ENCODE measurements at places on chromosomes 6 and 20.

GRCh38 chr20:52473186-52473585, 281.6 kb upstream of the ZFP64 start:
- no peak for DNase-seq

- DNase-seq: no peak
These were observed 1296.6 kb downstream of the EPHA7 start for GRCh38 chr6:92122746-92123145.

DNA sequence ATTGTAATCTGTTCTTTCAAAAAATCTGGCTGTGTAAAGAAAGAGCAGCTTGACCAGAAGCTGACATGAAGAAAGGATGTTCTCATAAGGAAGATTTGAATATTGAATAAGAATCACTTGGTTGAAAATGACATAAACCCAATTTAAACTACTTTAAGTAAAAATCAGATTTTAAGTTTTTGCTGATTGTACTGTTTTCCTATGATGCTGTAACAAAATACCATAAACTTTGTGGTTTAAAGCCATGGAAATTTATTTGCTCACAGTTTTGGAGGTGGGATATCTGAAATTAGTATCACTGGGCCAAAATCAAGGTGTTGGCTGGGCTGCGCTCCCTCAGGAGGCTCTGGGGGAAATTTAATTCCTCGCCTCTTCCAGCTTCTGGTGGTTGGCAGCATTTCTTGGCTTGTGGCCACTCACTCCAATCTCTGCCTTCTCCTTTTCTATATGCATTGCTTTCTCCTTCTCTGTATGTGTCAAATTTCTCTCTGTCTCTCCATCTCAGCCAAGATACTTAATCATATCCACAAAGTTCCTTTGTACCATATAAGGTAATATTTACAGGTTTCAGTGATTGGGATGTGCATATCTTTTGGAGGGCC, 141.2 kb upstream of the ZFP64 start:
- no peak for DNase-seq

DNA sequence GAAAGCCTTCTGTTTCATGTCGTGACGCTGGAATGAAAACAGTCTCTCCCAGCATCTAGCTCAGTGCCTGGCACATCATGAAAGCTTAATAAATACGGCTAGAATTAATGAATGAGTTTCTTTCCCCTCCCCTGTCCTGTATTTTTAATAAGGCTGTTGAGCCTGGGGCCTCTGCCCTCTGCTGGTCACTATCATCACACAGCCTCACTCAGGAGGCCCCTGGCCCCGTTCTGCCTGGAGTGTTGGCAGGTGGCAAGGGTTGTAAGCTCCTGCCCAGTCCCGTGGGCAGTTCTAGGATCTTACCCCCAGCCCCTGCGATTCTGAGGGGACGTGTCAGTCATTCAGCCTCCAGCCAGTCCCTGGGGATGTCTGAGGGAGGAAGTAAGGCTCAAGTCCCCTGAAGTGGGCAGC, 41.4 kb downstream of the PHACTR3 start:
- DNase-seq: no peak

DNA sequence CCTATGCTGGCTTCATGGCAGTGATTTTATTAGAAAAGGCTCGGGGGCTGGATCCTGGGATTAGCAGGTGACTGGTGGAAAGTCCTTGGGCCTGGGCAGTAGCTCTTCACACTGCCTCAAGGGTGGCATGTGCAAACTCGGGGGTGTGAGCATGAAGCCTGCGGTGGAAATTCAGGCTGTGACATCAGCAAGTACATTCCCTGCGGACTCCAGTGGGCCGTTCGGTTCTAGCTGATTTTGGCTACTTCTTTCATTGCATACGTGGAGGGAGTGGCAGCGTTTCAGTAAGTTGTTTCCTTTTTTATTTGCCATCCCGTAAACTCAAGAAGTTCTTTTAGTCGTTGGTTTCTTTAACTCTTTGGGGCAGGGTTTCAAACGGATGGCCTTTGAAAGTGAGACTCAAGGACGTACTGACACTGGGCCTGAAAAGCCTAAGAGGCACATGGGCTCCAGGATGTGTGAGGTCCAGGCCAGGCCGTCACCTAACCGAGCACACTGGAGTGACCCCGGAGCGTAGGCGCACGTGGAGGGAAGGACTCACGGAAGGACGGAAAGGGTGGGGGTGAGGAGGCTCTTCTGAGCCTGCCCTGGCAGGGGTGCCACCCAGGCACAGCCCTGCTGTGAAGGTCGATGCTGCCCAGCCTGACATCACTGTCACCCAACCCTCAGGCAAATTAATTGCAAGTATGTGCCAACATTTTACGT, 104.0 kb upstream of the FRMD1 start:
- no peak for DNase-seq

DNA sequence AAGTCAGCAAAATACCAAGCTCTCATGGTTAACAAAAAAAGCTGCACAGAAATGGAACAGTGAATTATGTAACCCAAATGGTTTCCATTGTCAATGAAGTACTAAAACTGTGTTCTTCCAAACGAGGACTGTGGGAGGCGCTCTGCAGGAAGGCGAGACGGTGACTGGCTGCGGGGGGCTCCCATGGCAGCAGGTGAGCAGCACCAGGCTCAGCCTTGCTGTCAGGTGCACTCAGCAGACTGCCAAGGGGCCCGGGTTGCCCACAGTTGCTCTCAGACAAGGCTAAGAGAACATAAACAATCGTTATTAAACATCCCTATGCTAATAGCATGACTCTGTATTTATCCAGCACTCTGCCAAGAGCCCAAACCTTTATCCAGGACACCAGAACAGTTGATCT, 630.3 kb upstream of the ARID1B start:
- DNase-seq: no peak

- DNase-seq: no peak
These were observed 850.9 kb downstream of the TFAP2A start for GRCh38 chr6:9564021-9564420.

GRCh38 chr20:21273755-21274386, 29.3 kb upstream of the XRN2 start:
- no peak for DNase-seq

DNA sequence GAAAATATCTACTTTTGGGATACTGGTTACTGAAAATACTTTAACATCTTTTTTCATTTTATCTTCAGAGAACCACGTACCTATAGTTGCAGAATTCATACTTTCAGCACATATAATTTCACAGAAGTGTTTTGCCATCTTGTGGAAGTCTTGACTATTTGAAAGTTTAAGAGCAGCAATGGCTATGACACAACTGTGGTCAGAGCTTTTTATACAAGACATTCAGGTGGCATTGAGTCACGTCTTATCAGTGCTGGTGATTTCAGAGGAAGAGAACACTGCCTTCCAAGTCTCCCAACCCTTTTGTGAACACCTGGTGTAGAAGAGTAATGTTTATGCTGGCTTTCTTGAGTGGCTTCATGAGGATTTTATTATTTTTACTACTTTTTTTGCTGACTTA, 171.6 kb downstream of the ARID1B start:
- DNase-seq: no peak

GRCh38 chr6:105078386-105078708, 101.5 kb downstream of the POPDC3 start:
- DNase-seq: no peak

DNA sequence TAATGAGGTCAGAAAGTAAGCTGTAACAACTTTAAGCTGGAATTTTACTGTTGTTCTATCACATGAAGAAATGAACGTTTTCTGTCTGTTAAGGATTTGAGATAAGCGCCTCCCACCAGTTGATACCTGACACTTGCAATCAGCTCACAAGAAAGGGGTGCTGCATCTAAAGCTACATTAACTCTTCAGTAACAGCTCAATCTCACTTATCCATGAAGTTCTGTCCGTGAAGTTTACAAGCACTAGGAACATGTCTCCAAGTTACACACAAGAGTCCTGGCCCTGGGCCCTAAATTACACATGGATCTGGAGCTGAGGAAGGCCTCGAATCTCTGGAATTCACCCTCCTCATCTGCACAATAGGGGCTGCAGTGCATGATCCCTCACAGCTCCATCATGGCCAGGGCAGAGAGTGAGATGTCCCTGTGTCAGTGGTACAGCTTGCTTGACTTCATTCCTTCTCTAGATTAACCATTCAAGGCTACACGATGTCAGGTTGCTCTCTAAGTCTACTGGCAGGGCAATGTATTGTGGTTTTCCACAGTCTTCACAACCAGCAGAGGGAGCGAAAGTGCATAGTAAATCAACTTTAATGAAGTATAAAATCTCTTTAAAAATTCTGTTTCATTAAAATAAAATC, 182.4 kb upstream of the MCHR2 start:
- no peak for DNase-seq

- DNase-seq: no peak
These were observed 59.7 kb downstream of the B4GALT5 start for GRCh38 chr20:49653925-49654434.

GRCh38 chr20:38109591-38110524, 55.2 kb downstream of the TGM2 start:
- peak; percentile 87 for DNase-seq

- no peak for DNase-seq
These were observed 174.4 kb upstream of the EXOC2 start for GRCh38 chr6:867378-867777.

DNA sequence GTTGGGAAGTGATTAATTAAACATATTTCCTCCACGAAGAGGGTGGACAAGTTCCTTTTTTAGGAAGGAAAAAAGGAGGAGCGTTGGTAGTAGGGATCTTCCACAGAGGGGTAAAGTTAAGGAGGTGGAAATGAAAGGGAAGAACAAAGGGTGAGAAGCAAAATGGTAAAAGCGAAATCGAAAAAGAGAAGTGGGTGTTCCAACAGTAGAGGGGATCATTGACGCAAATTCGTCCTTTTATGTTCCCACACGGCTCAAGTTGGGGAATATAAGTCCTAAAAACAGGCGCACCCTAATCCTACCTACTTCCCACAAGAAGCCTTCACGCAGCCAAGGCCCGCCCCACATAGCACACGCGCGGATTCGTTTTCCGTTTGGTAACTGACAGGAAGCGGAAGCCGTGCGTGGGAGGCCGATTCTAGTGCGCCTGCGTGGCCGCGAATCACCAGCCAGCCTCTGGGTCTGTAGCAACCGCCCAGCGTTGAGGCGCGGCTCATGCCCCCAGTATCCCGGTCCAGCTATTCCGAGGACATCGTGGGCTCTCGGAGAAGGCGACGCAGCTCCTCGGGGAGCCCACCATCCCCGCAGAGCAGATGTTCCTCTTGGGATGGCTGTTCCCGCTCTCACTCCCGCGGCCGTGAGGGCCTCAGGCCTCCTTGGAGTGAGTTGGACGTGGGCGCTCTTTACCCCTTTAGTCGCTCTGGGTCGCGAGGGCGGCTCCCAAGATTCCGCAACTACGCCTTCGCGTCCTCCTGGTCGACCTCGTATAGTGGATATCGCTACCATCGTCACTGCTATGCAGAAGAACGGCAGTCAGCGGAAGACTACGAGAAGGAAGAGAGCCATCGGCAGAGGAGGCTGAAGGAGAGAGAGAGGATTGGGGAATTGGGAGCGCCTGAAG, at the start of gene NKAPL:
TSS of gene NKAPL (plus strand) at position 421 of the 901 bp plus-strand sequence. CDS start at position 496, 75 bp downstream.
- DNase-seq: peak; percentile 90

DNA sequence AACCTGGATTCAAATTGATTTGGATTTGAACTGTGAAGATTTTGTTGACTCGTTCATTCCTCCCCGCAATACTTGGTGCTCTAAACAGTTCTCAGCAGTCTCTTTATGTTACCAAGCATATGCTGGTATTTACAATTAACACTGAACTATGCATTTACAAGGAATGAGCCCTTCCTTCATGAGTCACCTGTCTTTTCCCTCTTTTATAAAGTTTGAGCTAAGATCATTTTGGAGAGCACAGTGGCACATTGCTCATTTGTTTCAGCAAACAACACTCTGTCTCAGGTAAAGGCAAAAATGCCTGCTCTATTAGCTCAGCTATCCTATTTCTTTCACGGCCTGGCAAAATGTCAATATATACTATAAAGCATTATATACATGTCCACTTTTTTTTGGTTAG, 285.4 kb downstream of the PHACTR1 start:
- DNase-seq: no peak

- no peak for DNase-seq
These were observed 108.6 kb downstream of the OPN5 start for GRCh38 chr6:47890326-47890875.

GRCh38 chr6:33851959-33852358, 48.2 kb upstream of the MLN start:
- peak; percentile 24 for DNase-seq

GRCh38 chr6:14211562-14211942, 94.0 kb downstream of the CD83 start:
- DNase-seq: peak; percentile 38

- no peak for DNase-seq
These were observed 19.9 kb downstream of the CAP2 start for GRCh38 chr6:17413313-17413750.

DNA sequence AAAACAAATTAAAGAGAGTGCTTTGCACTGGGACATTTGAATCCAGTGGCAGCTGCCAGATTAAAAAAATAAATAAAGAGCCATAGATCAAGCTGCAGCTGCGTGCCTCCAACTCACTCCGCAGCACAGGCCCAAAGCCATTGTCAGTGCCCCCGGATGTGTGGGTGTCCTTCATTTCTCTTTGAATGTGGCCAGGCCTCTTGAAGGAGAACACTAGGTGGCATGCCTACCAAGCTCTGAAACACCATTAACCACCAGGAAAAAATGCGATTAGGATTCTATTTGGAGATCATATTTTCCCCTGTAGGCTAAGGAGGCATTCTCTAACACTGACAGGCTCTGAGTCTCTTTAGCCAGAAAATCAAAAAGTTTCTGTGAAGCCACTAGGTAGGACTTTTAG, 549.8 kb downstream of the PRKN start:
- no peak for DNase-seq

DNA sequence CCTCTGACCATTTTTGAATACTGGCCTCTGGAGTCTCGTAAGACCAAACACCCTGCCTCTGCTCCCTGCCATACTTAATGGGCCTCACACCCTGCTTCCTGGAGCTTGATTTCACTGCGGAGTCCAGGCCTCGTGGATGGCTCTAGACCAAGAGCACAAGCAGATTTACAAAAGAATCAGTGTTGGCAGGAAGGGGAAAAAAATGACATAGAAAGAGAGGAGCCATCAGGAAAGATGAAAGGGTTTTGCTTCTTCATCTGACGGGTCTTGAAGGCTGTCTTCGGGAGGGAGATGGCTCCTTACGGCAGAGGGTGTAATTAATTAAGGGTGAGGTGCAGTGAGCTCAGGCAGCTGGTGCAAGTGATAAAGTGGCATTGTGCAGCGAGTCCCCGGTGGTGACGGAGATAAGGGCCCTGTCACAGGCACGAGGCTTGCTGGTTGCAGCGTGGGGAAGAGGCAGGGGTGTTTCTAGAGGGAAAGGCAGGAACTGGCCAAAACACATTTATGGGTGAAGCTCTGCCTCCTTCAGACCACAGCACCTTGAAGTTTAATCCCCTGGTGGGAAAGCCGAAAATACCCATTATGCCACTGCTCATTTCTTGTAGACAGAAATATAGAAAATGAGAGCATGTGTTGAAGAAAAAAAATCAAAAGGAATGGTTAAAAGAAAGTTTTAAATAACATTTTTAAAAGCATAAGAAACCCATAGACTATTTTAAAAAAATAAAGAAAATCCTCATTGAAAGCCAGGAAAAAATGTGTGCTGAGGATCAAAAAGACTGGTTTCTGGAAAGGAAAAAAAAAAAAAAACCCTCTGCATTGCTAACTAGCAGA, 128.6 kb upstream of the LRFN2 start:
- no peak for DNase-seq

- no peak for DNase-seq
These were observed 25.9 kb upstream of the HACE1 start for GRCh38 chr6:104885518-104886043.
